ENCODE measurements at places on chromosomes 11 and 22.

DNA sequence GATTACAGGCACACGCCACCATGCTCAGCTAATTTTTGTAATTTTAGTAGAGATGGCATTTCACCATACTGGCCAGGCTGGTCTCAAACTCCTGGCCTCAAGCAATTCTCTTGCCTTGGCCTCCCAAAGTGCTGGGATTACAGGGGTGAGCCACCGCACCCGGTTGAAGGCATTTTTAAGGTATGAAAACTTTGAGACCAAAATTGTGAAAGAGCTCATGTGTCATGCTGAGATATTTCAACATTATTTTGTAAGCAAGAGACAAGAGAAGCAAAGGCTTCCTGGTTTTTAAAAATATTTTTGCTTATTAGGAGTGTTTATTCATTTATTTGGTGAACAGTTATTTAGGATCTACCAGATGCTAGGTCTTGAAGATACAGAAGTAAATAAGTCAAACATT is 6.8 kb downstream of the NHERF4 start:
- peaks cover 3% of the 10 kb centered on the region for H3K27me3 ChIP-seq
- no peak overlapping the region for H3K27ac ChIP-seq
- DNase-seq: no peak
- H3K36me3 ChIP-seq: no peaks in the 10 kb centered on the region
- H3K4me1 ChIP-seq: peaks cover 6% of the 10 kb centered on the region

DNA sequence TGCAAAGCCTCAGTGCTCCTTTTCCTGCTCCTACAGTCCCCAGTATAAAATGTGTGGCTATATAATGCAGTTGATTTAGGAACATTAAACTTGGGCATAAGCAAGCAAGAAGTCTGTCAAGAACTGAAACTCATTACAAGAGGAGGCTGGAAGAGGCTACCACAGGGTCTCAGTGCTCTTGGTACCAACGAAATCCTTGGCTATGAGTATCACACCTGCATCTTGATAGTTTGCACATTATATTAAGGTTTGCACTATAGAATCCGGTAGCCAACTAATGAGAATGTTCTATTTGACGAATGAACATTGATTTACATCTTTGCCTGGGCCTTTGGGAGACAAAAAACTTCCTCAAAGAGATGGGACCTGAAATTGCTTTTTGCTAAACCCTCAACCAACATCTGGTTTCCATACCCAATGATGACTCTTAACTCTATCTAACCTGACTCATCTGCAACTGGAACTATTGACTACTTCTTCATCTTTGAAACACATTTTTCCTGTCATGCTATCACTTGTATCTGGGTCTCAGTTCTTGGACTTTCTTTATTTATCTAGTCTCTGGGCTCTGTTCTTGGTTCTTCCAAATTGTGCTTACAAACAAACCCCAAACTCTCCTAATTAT is 207.2 kb upstream of the CTSC start:
- no peak overlapping the region for H3K4me3 ChIP-seq
- peaks cover 11% of the 10 kb centered on the region for H3K27me3 ChIP-seq
- no peak for DNase-seq

DNA sequence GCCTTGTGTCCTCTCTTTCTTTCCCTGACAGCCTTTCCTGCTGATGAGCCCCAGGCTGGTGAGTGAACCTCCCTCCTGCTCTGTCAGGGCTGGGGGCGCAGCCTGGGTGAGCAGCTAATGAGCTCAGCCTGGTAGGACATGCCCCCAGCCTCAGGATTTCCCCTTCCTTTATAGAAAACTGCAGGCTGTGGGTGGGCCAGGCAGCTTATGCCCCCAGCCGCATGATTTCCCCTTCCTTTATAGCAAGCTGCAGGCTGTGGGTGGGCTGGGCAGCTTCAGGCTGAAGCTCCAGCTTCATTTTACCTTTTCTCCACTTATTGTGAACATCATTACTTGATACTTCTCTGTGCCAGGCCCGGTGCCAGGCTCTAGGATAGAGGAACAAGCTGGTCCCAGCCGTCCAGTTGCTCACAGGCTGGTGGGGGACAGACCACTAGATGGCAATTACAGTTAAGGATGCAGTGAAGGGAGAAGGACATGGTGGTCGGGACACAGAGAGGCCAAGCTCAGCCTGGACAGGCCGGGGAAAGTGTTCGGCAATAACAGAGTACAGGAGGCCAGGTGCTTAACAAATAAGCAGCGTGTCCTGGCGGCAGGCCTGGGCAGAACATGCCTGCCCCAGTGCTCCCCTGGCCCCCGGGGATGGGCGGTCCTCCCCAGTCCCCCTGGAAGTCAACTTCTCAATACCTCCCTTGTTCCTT is 5.3 kb downstream of the LGALS12 start:
- H3K4me3 ChIP-seq: no peak overlapping the region
- no peak for DNase-seq
- H3K27me3 ChIP-seq: no peaks in the 10 kb centered on the region
- peaks cover 8% of the 10 kb centered on the region for H3K4me1 ChIP-seq

DNA sequence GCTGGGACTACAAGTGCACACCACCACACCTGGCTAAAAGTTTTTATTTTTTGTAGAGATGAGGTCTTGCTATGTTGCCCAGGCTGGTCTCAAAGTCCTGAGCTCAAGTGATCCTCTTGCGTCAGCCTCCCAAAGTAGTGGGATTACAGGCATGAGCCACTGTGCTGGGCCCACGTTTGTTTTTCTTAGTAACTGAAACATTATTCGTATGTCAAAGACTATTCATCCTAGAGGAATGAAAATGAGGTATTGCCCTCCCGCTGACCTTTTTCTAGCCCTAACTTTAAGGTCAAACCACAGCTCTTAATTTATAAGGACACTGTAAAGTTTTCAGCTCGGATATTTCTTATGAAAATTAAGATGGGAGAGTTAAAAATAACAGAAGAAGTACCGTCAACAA is 33.2 kb upstream of the PAX6 start:
- peaks cover 18% of the 10 kb centered on the region for H3K27me3 ChIP-seq
- no peak overlapping the region for H3K27ac ChIP-seq
- no peak for DNase-seq
- H3K4me1 ChIP-seq: no peaks in the 10 kb centered on the region
- no peak overlapping the region for H3K4me3 ChIP-seq

GRCh38 chr11:28346721-28347120 is 238.5 kb downstream of the METTL15 start:
- H3K27ac ChIP-seq: no peak overlapping the region
- H3K4me3 ChIP-seq: no peak overlapping the region
- H3K36me3 ChIP-seq: no peaks in the 10 kb centered on the region
- no peaks in the 10 kb centered on the region for H3K4me1 ChIP-seq

Measured in T-helper 2 cell treated with Interferon-gamma antibody and Interleukin-4, amounts not matched to agents 5 μg/mL and 100 μg/mL, for 36 hours (primary cell).